ENCODE measurements at places on chromosomes 2 and 18.

GRCh38 chr2:9380702-9381628 is 42.4 kb downstream of the ITGB1BP1 start:
- peak; percentile 75 for DNase-seq

- no peak for DNase-seq
Observed at GRCh38 chr18:59311631-59312030, 6.8 kb downstream of the CPLX4 start.

- DNase-seq, result no peak
Observed at GRCh38 chr2:221197225-221197856, 374.8 kb downstream of the EPHA4 start.

GRCh38 chr2:26185954-26186770 is 13.3 kb downstream of the GAREM2 start:
- DNase-seq, result peak; percentile 52

GRCh38 chr2:134443814-134444480 is 190.1 kb downstream of the MGAT5 start:
- DNase-seq, result no peak

DNA sequence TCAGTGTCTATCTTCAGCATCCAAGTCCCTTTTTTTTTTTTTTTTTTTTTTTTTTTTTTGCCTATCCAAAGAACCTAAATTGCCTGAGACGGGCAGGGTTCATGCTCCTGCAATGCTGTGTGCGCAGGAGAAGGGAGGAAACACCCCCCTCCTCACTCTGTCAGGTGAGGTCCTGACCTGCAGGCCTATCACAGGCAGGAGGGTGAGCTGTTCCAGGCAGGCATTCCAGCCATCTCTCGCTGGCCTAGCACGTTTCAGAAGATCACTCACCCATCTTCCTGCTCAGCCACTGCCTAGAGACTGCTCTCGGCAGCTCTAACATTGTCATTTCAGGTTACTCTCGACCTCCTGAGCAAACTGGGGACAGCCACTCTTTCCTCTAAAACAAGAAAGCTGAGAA is 48.4 kb upstream of the LAPTM4A start:
- no peak for DNase-seq

DNA sequence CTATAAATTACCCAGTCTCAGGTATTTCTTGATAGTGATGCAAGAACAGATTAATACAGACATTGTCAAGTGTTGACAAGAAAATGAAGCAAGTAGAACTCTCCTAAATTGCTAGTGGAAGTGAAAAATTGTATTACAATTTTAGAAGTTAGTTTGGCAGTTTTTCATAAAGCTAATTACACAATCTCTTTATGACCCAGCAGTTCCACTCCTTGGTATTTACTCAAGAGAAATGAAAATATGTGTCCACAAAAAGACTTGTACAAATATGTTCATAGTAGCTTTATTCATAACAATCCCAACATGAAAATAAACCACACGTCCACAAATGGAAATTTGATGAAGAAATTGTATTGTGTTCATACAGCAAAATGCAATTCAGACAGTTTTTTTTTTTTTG is 49.4 kb downstream of the PDE1A start:
- DNase-seq, result no peak

DNA sequence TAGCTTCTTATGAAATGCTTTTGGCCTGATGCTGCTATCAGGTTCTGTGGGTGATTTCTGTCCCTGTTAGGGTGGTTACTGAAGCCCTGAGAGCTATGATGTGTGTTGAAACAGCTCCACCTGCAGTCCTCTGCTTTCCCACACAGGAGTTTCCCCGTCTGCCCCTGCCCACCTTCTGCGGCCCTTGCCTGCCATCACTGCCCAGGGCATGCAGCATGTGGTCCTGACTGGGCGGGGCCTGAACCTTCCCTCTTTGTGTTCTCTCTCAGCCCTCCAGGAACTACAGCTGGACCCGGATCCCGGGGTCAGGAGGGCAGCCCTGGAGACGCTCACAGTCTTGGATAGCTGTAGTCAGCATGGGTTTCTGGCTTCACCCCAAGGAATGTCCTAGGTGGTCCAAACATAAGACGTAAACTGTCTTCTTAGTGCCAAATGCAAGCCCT is 21.4 kb downstream of the HJURP start:
- peak; percentile 90 for DNase-seq

All from osteoblast (primary cell).